ENCODE measurements at places on chromosomes 13 and 19.

- DNase-seq = no peak
Observed at GRCh38 chr19:9878511-9879196, 43.5 kb downstream of the PIN1 start.

- DNase-seq = no peak
Observed at GRCh38 chr13:44373601-44374347, at the start of gene SERP2. SERP2 (plus strand) TSS chr13:44373824; CDS start chr13:44374026, 202 bp downstream.

DNA sequence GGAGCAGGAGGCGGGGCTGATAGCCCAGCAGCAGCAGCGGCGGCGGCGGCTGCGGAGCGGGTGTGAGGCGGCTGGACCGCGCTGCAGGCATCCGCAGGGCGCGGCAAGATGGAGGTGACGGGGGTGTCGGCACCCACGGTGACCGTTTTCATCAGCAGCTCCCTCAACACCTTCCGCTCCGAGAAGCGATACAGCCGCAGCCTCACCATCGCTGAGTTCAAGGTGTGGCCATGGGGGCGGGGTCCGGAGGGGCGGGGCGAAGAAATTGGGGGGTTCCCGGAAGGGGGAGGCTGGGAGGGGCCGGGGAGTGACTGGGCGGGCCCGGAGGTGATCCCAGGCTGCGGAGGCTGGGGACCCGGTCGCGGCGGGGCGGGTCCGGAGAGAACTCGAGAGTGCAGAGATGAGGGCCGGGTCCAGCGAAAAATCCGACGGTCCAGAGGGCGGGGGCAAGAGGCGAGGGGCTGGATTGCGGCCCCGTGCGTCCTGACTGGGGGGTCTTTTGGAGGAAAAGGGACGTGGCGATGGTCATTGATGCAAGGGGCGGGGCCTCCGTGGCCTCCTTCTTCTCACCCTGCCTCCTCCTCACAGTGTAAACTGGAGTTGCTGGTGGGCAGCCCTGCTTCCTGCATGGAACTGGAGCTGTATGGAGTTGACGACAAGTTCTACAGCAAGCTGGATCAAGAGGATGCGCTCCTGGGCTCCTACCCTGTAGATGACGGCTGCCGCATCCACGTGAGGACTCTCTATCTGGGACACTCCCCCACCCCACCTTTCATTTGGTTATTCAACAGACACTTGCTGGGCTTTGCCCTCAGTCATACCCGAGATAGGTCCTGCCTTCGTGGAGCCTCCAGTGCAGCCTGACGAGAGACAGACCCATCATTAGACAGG, at the start of gene TBCB:
Gene TBCB, plus strand, starts transcription at position 16 of the 891 bp plus-strand sequence. Its CDS starts 93 bp downstream, at position 109.
- DNase-seq = peak; percentile 84

- no peak for DNase-seq
Observed at GRCh38 chr13:34129436-34129835, 311.5 kb downstream of the RFC3 start.

- no peak for DNase-seq
Observed at GRCh38 chr19:38691938-38692457, 44.5 kb downstream of the ACTN4 start.

GRCh38 chr19:3175781-3176714, 2.5 kb upstream of the S1PR4 start:
- no peak for DNase-seq

GRCh38 chr13:109055850-109056249, 426.4 kb downstream of the MYO16 start:
- no peak for DNase-seq

GRCh38 chr19:43329989-43330388, 23.5 kb upstream of the CD177 start:
- no peak for DNase-seq

GRCh38 chr13:113500530-113501265, 10.2 kb upstream of the DCUN1D2 start:
- no peak for DNase-seq

DNA sequence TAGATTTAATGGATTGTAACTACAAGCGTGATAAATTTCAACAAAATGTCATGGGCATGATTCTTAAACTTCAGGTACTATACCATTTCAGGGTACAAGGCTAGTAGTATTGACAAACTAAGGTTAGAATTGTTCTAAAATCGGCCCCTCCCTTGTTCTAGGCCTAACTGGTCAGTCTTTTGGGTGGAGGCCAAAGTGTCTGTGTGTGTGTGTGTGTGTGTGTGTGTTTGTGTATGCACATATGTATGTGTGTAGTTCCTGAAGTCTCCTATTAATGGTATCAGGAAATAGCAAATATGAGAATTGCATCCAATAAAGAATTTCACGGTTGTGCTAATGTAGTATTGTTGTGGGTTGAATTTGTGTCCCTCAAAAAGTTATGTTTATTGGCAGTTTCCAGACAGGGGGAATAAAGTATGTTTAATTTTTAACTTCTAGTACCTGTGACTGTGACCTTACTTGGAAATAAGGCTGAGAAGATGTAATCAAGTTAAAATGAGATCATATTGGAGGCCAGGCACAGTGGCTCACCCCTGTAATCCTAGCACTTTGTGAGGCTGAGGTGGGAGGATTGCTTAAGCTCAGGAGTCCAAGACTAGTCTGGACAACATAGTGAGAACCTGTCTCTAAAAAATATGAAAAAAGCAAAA, 119.2 kb downstream of the KLF5 start:
- no peak for DNase-seq

DNA sequence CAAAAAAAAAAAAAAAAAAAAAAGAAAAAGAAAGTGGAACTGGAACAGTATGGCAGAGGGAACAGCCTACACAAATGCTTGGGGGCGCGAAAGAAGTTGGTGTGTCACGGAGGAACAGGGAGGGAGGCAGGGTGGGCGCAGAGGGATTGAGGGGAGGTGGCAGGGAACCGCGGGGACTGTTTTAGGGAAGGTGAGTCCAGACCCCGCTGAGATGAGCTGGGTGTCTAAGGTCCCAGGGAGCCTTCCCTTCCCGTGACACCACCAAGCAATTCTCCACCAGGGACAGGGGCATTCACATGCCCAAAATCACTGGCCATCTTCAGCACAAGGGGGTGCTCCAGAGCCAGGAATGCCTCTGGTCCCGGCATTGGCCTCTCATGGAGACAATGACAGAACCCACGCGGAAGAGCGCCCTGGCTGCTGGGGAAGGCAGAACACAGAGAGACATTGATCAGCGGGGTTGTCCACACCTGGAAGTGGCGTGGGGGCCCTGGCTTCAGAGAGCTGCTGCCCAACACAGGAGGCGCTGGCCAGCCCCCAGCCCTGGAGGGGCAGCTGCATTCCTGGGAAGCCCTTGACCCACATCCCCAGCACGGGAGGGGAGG, 6.9 kb downstream of the PEAK3 start:
- DNase-seq = no peak

DNA sequence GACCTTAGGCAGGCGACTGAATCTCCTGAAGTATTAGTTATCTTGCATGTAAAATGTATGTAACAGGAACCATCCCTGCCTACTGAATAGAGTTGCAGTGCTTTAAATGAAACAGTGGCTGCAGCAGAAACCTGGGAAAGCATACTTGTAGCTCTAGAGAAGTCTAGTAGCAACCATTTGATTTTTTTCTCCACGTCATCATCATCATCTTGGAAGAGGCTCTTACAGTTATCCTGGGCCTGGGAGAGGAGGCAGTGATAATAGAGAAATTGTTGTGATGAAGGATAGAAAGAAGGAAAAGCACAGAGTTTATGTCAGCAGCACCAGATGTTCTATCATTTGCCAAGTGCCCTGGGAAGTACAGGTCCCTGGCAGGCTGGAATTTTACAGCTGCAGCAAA, 377.6 kb downstream of the ITGBL1 start:
- DNase-seq = no peak
